ENCODE measurements at places on chromosomes 11 and 22.

DNA sequence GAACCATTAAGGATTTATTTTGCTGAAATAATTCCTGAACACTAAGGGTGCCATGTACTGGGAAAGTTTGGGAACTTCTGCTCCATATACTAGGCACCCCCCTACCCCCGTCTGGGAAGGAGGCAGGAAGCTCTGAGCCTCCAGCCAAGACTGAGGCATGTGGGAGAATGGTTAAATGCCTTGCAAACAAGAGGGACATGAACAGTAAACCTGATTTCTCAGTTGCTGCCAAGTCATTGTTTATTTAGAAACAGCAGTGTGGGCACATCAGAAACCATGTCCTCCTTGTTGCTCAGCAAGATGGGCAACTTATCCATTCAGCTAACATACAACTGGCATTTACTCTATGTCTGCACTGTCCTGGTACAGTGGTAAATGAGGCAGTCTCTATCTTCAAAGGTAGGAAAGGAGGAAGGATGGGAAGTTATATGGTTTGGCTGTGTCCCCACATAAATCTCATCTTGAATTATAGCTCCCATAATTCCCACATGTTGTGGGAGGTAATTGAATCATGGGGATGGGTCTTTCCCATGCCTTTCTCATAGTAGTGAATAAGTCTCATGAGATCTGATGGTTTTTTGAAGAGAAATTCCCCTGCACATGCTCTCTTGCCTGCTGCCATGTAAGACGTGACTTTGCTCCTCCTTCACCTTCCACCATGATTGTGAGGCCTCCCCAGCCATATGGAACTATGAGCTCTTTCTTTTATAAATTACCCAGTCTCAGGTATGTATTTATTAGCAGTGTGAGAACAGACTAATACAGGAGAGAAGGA, 459.1 kb downstream of the MIAT start:
- no peak for DNase-seq

GRCh38 chr11:84922836-84923235, 704.3 kb downstream of the DLG2 start:
- DNase-seq, result no peak

- peak; percentile 46 for DNase-seq
Observed at GRCh38 chr11:128814856-128815705, 52.0 kb downstream of the KCNJ1 start.

- DNase-seq, result no peak
Observed at GRCh38 chr11:127149410-127149809, 148.8 kb upstream of the KIRREL3 start.

DNA sequence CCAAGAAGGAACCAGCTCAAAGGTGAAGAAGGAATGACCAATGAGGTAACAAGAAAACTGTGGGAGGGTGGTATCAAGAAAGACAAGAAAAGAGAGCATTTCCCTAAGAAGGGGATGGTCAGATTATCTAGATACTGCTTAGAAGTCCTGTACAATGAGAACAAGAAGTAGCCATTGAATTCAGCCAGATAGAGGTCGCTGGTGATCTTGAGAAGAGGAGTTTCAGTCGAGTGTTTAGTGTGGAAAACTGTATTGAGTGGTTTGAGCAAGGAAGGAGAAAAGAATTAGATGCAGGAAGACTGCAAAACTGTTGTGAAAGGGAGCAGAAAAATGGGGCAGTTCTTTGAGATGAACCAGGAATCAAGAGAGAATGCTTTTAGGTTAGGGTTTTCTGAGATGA, 74.6 kb upstream of the FAT3 start:
- no peak for DNase-seq

DNA sequence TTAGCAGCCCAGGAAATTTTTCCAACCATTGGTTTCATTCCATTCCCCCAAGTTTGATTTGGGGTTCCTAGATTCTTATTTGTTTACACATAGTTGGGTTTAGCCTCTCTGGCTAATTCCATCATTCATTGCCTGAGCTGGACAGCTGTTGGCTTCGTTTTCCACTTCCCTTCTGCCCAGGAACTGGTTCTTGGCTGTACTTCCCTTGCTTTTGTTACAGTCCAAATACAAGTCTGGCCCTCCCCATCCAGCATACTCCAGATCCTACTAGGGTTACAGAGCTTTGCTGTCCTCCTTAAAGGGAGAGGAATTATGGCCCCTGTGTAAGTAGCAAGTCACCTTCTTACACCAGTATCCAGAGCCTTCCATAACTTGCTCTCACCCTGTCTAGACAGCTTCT, 356.3 kb downstream of the FAT3 start:
- no peak for DNase-seq

GRCh38 chr11:113647856-113648255, 58.3 kb downstream of the TMPRSS5 start:
- DNase-seq, result no peak

- no peak for DNase-seq
Observed at GRCh38 chr11:96332126-96332771, 10.7 kb downstream of the MAML2 start.

- no peak for DNase-seq
Observed at GRCh38 chr11:128827191-128827893, 39.8 kb downstream of the KCNJ1 start.

DNA sequence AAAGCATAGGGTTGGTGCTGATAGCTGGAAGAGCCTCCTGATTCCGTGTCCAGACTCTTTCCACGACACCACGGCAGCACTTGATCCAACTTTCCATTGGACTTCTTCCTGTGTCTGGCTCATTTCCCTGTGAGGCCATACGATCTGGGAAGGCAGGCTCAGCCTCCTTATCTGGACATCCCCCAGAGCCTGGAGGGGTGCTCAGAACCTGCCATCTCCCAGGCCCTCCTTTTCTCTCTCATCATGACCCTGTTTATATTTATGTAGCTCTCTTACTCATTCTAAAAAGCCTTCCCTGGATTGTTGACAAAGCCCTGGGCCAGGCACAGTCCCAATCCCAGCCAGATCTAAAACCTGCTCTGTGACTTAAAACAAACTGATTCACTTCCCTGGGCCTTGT, 7.8 kb upstream of the BCL9L start:
- DNase-seq, result no peak

DNA sequence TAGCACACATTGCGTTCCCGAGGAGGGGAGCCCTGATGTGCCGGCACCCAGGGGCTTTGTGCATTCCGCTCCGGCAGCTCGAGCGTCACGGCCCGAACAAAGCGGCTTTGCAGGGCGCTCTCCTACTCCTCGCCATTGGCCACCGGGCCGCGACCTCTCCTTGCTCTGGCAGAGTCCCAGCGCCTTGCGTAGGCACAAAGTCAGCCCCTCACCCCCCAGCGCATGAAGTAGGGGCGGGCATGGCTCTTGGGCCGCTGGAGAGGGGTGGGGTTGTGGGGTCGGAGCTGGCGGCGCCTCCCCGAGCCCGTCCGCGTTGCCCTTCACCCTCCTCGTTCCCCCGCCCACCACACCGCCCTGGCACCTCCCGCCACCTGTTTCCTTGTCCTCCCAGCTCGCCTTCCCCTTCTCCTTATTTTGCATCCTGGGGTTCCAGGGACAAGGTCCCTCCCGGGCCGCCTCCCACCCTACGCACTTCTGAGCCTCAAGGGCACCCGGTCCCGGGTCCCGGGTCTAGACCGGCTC, 753 bp upstream of the PPARA start:
- no peak for DNase-seq

DNA sequence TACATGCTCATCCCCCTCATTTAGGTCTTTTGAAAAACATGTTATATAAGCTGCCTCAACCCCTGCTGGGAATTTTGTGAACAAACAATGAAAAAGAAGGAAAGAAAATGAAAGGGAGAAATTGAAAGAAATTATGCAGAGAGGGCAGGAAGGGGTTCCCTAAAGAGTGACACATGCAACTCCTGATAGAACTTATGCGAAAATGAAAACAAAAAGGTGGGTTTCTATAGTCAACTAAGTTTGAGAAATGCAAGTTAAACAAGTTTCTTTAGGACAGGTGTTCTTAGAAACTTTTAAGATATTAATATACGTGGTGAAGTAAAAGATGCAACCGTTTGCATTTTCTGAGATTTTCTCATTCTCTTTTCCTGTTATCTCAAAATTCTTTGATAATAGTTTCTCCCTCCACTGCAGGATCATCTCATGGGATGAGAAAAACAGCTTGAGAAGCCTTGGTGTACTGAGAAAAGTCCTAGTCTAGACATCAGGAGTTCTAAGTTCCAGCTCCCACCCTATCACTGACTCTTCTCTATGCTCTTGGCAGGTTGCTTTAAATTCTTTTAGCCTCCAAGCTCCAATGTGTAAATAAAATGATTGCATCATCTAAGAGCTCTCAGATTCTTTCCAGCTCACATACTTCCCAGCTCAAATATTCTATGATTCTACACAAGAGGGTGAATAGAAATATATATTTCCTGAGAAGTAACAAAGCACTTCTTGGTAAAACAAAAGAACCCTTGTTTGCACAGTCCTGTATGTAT, 109.2 kb downstream of the FAM76B start:
- no peak for DNase-seq

- DNase-seq, result no peak
Observed at GRCh38 chr11:67605231-67606011, 1.3 kb upstream of the NDUFV1 start.

DNA sequence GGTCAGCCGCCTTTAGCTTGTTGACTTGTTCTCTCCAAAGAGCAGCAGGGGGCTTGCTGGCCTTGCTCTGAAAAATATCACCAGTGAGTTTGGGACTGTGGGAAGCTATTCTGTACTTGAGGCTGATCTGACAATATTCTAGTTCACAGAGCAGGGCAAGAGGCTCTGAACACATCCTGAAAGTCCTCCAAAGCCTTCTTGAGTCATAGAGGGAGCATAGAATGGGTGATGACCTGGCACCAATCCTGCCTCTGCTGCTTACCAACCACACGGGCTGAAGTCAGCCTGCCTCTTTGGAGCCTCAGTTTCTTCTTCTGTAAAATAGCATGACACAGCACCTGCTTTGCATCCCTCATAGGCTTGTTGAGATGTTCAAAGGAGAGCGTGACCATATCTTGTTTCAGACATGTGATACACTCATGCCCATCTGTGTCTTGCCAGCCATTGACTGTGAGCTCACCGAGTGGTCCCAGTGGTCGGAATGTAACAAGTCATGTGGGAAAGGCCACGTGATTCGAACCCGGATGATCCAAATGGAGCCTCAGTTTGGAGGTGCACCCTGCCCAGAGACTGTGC, 96.6 kb downstream of the RRAS2 start:
- DNase-seq, result no peak

GRCh38 chr11:119585043-119585781, 143.8 kb downstream of the NECTIN1 start:
- DNase-seq, result peak; percentile 36

DNA sequence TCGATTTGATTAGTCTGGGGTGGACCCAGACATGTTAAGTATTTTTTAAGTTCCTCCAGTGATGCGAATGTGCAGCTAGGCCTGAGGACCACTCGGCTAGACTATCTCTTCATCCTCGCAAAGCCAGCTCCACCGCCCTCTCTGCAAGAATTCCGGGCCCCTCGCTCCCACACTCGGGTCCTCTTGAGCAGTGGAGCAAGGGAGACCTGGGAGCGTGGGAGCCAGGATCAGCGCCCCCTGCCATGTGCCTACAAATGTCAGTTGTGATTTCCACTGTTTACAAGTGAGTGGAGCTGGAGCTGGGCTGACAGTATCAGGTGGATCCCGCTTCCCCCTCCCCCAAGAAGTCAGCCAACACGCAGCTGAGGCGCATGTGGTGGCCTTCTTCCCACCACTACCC, 6.7 kb downstream of the B3GNT6 start:
- DNase-seq, result no peak

DNA sequence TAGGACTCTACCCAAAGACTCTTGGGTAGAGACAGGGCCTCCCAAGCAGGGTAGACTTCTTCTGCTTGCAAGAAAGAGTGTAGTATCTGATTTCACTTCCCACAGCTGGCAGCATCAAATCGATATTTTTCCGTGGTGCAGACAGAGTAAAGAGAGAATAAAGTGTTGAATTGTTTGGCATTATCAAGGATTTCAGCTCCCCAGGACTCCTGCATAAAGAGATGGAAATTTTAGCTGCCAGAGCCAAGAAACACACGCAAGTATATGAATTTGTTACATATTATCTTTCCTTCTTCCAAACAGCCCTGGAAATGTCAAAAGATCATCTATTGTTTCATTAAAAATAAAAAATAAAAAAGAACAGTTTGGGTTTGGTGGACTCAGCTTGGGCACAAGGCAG, 136.8 kb downstream of the PKNOX2 start:
- DNase-seq, result no peak

- no peak for DNase-seq
Observed at GRCh38 chr11:62930666-62931065, 9.5 kb upstream of the CHRM1 start.

GRCh38 chr11:64539239-64539638, 51.8 kb upstream of the SLC22A12 start:
- no peak for DNase-seq

GRCh38 chr11:46846510-46846830, 390 bp upstream of the CKAP5 start:
- no peak for DNase-seq

DNA sequence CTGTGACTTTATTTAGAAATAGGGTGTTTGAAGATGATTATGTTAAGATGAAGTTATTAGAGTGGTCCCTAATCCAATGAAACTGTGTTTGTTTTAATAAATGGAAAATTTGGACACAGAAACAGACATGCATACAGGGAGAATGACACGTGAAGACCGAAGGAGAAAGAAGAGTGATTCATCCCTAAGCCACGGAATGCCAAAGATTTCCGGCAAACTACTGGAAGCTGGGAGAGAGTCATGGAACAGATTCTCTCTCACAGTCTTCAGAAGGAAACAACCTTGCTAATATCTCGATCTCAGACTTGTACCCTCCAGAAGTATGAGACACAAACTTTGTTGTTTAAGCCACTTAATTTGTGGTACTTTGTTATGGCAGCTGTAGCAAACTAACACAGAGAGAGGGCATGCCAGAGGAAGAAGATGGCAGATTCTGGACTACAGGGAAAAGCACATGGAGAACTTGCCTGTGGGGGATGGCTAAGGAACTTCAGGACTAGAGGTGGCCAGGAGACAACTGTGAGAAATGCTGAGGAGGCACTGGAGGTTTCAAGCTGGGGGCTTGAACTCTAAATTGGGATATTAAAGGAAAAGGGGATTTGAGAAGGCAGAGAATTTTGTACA, 733.5 kb upstream of the CCDC90B start:
- no peak for DNase-seq

GRCh38 chr11:76772100-76772782, 10.9 kb upstream of the TSKU start:
- no peak for DNase-seq

DNA sequence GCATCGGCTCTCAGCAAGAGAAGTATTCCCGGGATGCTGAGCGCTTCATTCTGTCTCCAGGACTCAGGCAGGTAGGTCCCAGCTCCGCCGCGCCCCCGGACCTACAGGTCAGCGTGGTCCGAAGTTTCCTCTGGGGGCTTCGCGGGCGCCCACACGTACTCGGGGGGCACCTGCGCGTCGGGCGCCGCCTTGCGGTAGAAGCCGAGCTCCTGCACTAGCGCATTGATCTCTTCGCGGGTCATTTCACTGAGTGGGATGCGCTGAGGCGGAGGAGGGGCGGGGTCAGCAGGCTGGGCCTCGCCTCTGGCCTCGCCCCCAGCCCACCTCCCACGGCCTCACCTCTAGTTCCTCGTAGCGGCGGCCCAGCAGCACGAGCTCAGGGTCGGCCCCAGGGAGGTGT, 2.5 kb downstream of the SELENOM start:
- peak; percentile 29 for DNase-seq

GRCh38 chr11:24386546-24387397, 110.1 kb upstream of the LUZP2 start:
- no peak for DNase-seq

- no peak for DNase-seq
Observed at GRCh38 chr11:59198726-59199125, 14.0 kb downstream of the MPEG1 start.
